ENCODE measurements at places on chromosomes 4 and X. TPM values are rescaled to one million over a fixed set of nuclear protein-coding genes. Genes with fewer than 3 reads are reported as not detected.

- DNase-seq: no peak
- H3K27me3 ChIP-seq: no peaks in the 10 kb centered on the region
- no peaks in the 10 kb centered on the region for H3K36me3 ChIP-seq
- no peaks in the 10 kb centered on the region for H3K4me1 ChIP-seq
- H3K27ac ChIP-seq: no peak overlapping the region
Observed at GRCh38 chr4:47642985-47643760, 158.1 kb downstream of the ATP10D start.

DNA sequence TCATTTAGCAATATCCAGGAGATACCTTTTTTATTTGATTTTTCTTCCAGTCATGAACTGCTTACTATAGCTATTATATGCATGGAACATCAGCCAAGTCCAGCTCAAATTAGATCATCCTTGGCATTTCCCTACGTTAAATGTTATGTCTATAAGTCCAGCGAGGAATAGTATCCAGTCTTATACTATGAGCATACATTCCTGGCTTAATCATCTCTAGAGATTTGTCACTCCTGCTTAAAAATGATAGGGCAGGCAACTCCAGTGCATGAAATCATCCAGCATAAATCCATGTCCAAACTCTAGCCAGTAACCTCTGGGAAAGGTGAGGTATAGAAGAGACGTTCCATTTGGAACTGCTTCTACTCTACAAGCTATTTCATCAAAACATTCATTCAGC is 126.7 kb upstream of the VCX2 start:
- H3K36me3 ChIP-seq: no peaks in the 10 kb centered on the region
- H3K4me1 ChIP-seq: no peaks in the 10 kb centered on the region
- no peak for DNase-seq
- H3K4me3 ChIP-seq: no peak overlapping the region
- H3K27ac ChIP-seq: no peak overlapping the region
- no peaks in the 10 kb centered on the region for H3K27me3 ChIP-seq

- H3K4me1 ChIP-seq: no peaks in the 10 kb centered on the region
- H3K36me3 ChIP-seq: no peaks in the 10 kb centered on the region
- no peak overlapping the region for H3K4me3 ChIP-seq
- no peak overlapping the region for H3K27ac ChIP-seq
- no peaks in the 10 kb centered on the region for H3K27me3 ChIP-seq
- DNase-seq: no peak
Observed at GRCh38 chrX:82362990-82363389, 1145.1 kb upstream of the POU3F4 start.

DNA sequence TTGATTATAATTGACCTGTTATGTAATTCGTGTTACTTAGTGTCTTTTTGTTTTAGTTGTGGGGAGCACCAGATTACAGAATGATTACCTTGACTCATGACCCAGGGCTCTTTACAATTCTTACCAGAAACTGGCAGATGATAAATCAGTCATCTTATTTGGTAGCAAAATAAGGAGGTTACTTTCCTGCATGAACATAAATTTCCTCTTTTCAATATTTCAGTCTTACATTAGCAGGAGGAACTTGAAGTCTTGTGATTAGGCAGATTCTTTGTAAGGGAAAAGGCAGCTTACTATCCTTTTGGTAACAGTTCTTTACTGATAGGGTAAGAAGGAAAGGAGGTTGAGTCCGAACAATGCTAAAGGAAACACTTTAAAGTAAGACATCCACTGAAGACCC is 26.0 kb upstream of the SLC25A5 start:
- H3K4me3 ChIP-seq: no peak overlapping the region
- DNase-seq: no peak
- no peaks in the 10 kb centered on the region for H3K36me3 ChIP-seq
- no peak overlapping the region for H3K27ac ChIP-seq

- no peak overlapping the region for H3K4me3 ChIP-seq
- no peaks in the 10 kb centered on the region for H3K4me1 ChIP-seq
- H3K27me3 ChIP-seq: no peaks in the 10 kb centered on the region
- DNase-seq: no peak
- no peaks in the 10 kb centered on the region for H3K36me3 ChIP-seq
- H3K27ac ChIP-seq: no peak overlapping the region
Observed at GRCh38 chr4:12701384-12701783, 782.8 kb downstream of the RAB28 start.

DNA sequence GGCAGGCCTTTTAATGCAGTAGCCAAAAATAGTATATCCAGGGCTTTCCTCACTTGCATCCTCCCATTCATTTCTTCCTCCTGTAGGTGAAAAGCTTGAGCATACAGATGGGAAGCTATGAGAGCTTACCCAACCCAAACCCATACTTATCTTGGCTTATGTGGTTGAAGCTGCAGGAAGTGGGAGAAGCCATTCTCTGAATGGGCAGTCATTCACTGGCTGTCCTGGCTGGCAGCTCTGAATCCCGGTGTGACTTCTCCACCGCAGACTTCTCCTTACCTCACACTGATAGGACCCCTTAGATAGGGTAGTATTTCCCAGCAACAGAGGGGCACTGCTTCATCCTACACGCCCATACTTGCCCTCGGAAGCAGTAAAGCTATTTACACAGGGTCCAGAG is 125.4 kb downstream of the AMMECR1 start:
- no peak overlapping the region for H3K27ac ChIP-seq
- H3K4me3 ChIP-seq: no peak overlapping the region
- H3K4me1 ChIP-seq: no peaks in the 10 kb centered on the region
- peaks cover 2% of the 10 kb centered on the region for H3K36me3 ChIP-seq
- DNase-seq: no peak

- no peaks in the 10 kb centered on the region for H3K27me3 ChIP-seq
- no peak for DNase-seq
- H3K27ac ChIP-seq: no peak overlapping the region
- H3K4me1 ChIP-seq: no peaks in the 10 kb centered on the region
- no peaks in the 10 kb centered on the region for H3K36me3 ChIP-seq
- H3K4me3 ChIP-seq: no peak overlapping the region
Observed at GRCh38 chr4:8133897-8134563, 24.6 kb downstream of the ABLIM2 start.

GRCh38 chr4:176799653-176800052 is 6.9 kb upstream of the VEGFC start:
- DNase-seq: no peak
- no peaks in the 10 kb centered on the region for H3K4me1 ChIP-seq
- H3K27me3 ChIP-seq: no peaks in the 10 kb centered on the region
- no peak overlapping the region for H3K27ac ChIP-seq
- no peak overlapping the region for H3K4me3 ChIP-seq
- no peaks in the 10 kb centered on the region for H3K36me3 ChIP-seq

DNA sequence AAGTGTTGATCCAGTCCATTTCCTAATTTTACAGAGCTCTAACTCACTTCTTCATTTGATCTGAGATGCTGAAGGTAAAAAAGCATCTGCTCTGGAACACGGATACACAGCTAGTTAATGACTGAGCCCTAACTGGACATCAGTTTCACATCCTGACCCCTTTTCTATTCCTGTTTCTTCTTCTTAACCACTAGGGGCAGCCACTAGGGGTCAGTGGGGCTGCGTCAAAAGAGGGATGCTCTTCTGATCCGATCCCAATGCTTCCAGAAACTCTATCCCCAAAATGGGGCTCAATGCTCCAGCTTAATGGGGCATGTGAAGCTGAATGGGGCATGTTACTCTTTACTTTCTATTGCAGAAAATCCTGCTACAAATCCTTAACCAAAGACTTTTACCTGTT is 33.4 kb upstream of the PHKA2 start:
- H3K4me1 ChIP-seq: no peaks in the 10 kb centered on the region
- H3K27ac ChIP-seq: no peak overlapping the region
- H3K4me3 ChIP-seq: no peak overlapping the region
- no peaks in the 10 kb centered on the region for H3K27me3 ChIP-seq
- peak; percentile 2 for DNase-seq
- no peaks in the 10 kb centered on the region for H3K36me3 ChIP-seq

GRCh38 chr4:97238956-97239666 is 904.2 kb downstream of the STPG2 start:
- H3K36me3 ChIP-seq: no peaks in the 10 kb centered on the region
- no peak for DNase-seq
- no peaks in the 10 kb centered on the region for H3K27me3 ChIP-seq
- no peak overlapping the region for H3K27ac ChIP-seq
- H3K4me1 ChIP-seq: no peaks in the 10 kb centered on the region

TRPC5OS gene
- not detected for polyA plus RNA-seq

FAM184B gene
- 0.03 TPM for polyA plus RNA-seq

SH3BP2 gene
- polyA plus RNA-seq: 33.7 TPM

GPR173 gene
- polyA plus RNA-seq: 0.27 TPM

DCAF4L1 gene
- polyA plus RNA-seq: 0.22 TPM

FAM53A gene
- polyA plus RNA-seq: not detected
